ENCODE measurements at places on chromosomes 1 and 21.

- DNase-seq: no peak
These were observed 41.9 kb upstream of the IVNS1ABP start for GRCh38 chr1:185358957-185359356.

- DNase-seq: no peak
These were observed 11.2 kb downstream of the COX20 start for GRCh38 chr1:244846653-244847052.

GRCh38 chr1:111290104-111290503, 547 bp upstream of the CHIA start:
- no peak for DNase-seq

DNA sequence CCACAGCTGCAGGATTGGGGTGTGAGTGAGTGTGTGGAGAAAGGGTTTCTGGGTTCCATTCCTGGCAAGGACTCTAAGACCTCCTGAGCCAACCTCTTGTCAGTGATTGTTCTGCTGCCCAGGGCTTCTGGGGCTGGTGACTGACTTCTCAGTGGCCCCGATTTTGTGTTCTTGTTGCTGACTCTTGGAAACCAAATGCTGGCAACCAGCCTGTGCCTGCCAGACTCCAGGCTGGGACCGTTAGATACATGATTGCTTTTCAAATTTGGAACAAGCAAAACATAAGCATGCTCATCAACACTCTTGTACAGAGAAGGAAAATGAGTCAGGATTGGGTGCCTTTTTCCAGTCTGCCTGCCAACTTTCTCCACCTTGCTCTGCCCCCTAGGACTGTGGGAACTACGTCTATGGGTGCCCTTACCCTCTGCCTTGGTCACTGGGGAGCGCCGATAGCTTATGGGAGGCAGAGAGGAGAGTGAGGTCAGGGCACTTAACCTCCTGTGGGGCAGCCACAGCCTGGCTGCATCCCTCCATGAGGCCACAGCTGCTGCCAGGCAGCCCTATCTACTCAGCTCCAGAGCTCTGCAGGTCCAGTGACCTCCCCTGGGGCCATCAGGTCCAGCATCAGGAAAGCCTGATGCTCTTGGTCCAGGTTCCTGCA, 39.3 kb upstream of the EPS8L3 start:
- no peak for DNase-seq

GRCh38 chr1:223845037-223845809, 524 bp downstream of the TP53BP2 start:
- no peak for DNase-seq

GRCh38 chr1:156342166-156342955, 4.0 kb downstream of the TSACC start:
- no peak for DNase-seq

GRCh38 chr1:41340655-41341364, 20.4 kb upstream of the FOXO6 start:
- no peak for DNase-seq

- DNase-seq: no peak
These were observed 257.3 kb downstream of the KCNJ6 start for GRCh38 chr21:37658817-37659458.

DNA sequence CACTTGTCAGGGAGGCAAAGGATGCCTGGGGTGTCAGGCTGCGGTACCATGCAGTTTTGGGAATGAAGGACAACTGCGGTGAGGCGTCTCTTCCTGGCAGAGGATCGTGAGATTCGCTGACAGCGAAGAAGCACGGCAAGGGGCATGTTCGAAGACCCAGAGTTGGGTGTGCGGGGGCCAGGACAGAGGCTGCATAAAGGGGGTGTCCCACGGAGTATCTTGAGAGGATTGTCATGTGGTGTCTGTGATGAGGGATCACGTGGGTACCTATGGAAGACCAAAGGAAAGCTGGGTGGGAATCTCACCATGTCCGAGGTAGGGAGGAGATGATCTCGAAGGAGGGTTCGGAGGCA, 372 bp downstream of the SLC25A44 start:
- no peak for DNase-seq

- no peak for DNase-seq
These were observed 117.3 kb upstream of the IRF2BP2 start for GRCh38 chr1:234727018-234727940.

DNA sequence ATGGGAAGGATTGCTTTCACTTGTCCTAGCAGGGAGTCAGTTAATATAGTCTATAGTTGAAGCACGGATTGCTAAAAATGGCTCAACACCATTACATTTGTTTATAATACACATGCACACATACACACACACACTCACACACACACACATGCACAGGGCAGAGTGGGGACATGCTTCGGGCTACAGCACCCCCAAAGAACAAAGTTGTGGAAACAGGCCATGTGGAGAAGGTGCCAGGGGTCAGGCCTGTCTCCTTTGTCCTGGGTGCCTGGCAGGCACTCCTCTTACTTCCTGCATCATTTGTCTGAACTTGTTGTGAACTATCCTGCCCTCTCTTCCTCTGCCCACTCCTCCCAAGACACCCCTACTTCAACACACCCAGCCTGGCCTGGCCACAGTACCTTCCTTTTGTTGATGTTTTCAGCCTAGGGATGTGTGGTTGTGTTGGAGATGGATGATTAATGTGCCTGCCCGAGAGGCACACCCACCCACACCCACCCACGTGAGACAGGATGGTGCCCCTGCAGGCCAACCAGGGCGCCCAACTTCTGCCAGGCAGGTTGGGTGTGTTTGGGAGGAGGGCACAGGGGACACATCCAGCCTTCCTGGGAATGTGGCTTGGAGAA, 17.5 kb downstream of the RASSF5 start:
- DNase-seq: no peak

- DNase-seq: no peak
These were observed 29.4 kb downstream of the IL6R start for GRCh38 chr1:154434346-154435085.

GRCh38 chr1:176789571-176790090, 326.7 kb downstream of the PAPPA2 start:
- DNase-seq: no peak

DNA sequence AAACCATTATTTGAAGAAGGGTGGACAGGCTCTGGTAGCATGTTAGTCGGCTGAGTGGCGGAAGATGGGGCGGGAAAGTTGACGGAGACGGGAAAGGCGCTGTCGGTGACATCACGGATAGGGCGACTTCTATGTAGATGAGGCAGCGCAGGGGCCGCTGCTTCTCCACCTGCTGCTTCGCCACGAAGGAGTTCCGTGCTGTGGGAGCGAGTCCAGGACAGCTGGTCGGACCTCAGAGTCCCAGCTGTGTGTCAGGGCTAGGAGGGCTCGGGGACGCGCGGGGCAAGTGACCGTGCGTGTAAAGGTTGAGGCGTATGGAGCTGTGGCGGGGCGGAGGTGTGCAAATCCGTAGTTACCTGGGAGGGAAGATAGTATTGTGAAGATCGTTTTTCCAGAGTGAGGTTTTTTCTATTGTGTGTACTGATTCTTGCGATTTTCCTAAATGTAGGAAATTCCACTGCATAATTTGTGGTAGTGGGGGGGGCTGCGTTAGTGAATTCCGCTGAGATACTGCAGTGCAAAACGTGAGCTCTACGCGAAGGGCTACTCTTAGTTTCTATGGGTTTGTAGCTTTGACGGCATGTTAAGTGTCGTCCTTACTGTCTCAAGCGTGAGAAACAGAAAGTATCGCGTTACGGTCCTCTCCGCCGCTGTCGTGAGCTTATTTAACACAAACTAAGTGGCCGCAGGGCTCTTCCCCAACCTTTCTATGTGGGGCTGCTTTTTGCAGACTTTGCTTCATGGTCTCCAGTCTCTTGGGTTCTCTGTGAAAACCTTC, 111.2 kb upstream of the NBPF11 start:
- peak; percentile 28 for DNase-seq

- no peak for DNase-seq
These were observed 22.7 kb downstream of the ZFYVE9 start for GRCh38 chr1:52164604-52165003.

GRCh38 chr1:84773195-84773594, 82.9 kb upstream of the SSX2IP start:
- DNase-seq: no peak

DNA sequence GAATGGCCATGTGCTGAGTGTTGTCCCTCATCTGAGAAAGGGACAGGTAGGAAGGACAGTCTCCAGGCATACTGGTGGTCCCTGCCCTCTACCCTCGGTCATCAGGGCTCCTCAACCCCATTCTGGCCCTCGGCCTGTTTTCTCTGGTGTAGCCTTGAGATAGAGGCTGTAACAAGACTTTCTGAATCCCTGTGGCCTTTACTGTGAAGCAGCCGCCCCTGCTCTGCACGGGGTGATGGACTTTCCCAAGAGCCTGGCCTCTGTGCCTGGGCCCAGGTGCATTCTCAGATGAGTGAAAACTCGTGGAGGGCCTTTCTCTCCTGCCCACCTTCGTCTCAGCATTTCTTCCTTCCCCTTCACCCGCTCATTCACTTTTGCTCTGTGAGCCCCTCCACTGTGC, 3.0 kb upstream of the CASQ1 start:
- no peak for DNase-seq

DNA sequence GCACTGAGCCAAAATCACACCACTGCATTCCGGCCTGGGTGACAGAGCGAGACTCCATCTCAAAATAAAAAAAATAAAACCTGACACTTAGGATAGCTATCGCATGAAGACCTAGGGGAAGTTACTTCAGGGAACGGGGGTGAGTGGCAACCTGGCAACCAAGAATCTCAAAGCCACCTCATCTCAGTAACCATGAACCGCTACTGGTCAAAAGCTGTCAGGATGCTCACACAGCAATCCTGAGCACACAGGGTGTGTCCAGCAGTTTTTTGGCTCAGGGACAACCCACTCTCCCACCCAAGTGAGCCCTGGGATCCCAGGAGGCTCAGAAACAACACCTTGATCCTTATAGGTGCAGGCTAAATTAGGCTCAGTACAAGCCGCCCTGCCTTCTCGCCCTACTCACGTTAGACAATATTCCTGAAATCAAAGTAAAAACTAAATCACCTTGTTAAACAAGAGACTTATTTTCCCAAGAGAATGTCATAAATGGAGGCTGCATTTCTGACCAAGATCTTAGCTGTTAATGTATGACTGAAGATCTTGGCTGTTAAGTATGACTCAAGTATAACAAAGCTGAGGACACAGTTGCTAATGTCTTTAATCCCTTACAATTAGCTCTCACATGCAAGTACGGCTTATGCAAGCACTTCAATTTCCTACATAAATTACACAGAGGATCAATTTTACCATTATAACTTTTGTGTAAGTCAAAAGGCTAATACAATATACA, 48.3 kb upstream of the NADK start:
- no peak for DNase-seq

GRCh38 chr21:44761747-44762208, 39.8 kb downstream of the UBE2G2 start:
- DNase-seq: no peak

- no peak for DNase-seq
These were observed 173.5 kb downstream of the PSMG1 start for GRCh38 chr21:39009587-39010225.

DNA sequence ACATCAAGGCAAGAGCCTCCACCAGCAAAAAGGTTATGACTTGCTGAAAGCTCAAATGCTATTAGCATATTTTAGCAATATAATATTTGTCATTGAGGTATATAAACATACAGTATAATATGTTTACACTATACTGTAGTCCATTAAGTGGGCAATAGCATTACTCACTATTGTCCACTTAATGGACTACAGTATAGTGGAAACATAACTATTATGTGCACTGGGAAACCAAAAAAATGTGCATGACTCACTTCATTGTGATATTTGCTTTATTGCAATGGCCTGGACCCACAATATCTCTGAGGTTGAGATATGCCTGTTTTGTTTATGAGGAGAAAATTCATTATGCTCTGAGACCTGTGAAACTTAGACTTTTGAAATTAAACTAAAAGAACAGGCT, 300.0 kb downstream of the BARHL2 start:
- DNase-seq: no peak

DNA sequence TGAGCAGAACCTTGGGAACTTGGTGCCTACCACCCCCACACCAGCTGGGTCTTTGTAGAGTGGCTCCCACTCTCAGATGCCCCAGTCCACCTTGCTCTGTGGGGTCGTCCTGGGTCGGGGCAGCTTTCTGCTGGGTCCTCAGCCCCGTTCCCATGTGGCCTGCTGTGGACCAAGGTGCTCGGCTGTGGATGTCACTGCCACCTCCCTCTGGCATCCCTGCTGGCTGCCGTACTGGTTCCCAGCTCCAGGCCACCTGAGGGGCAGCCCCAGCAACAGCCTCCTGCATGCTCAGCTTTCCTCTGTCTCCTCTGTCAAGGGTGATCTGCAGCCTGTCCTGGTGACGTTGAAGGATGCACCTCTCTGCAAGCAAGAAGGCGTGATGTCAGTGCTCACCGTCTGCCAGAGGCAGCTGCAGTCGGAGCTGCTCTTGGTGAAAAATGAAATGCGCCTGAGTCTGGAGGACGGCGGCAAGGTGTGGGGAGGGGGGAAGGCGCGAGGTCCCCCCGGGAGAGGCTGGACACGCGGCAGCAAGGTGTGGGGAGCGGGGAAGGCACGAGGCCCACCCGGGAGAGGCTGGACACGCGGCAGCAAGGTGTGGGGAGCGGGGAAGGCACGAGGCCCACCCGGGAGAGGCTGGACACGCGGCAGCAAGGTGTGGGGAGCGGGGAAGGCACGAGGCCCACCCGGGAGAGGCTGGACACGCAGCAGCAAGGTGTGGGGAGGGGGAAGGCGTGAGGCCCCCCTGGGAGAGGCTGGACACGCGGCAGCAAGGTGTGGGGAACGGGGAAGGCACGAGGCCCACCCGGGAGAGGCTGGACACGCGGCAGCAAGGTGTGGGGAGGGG, 45.9 kb upstream of the DIP2A start:
- DNase-seq: no peak

DNA sequence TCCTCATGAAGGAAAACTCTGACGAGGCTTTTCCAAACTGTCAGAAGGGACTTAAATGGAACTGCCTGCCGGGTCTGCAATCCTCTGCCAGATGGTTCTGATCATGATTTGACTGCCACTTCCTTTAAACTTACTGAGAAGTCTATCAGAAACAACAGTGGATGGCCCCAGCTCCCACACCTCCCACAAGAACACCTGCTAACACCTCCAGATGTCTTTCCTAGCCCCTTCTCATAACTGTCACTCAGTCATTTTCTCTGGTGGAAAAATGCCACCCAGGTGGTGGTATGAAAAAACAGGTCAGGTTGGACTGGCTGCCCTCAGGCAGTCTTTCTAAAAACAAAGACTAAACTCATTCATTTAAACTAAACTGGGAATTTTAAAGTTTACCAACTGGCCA, 66.7 kb upstream of the ABCD3 start:
- no peak for DNase-seq

GRCh38 chr1:47313915-47314664, at the start of gene STIL:
Gene STIL (minus strand): TSS chr1:47314147. CDS start chr1:47310319, 3,828 bp downstream.
- DNase-seq: peak; percentile 98

- DNase-seq: no peak
These were observed 96.3 kb downstream of the ARHGEF10L start for GRCh38 chr1:17635811-17636210.

- no peak for DNase-seq
These were observed 53.4 kb upstream of the CITED4 start for GRCh38 chr1:40915581-40915980.

GRCh38 chr1:226624526-226624925, 76.0 kb downstream of the STUM start:
- DNase-seq: no peak

DNA sequence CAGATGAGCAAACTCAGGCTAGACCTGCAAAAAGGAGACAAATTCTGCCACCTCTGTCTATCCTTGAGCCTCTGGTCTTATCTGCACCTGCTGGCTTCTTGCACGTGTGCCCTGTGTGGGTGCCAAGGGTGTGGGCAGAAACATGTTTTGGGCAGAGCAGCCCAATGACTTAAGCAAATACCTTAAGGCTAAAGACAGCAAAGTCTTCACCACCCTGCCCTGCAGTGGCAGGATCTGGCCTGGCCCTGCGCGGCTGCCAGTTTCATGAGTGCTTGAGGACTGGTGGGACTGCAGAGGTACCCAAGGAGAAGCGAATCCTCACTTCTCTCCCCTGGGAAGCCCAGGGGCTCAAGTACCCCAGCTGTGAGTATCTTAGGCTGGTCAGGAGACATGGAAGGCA, 3.8 kb upstream of the SLC26A9 start:
- DNase-seq: no peak

All from progenitor cell of endocrine pancreas (in vitro differentiated cells).